ENCODE measurements at places on chromosomes 5 and 9.

GRCh38 chr9:130824643-130825350 is 10.3 kb upstream of the ABL1 start:
- no peak for DNase-seq

DNA sequence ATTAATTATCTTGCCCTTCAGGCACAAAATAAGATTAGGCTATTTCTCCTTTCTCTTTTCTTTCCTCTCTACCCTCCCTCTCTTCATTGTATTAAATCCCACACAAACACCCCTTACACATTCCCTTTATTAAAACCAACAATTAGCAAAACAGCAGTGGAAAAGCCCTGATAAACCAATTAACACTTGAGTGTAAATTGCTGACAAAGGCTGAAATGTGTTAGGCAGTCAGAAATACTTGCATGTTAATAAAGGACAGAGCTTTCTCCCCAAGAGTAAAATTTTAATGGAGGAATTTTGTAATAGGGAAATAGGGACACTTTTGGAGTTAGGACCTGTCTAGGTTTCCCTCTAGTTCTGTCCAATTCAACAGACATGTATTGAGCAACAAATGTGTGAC is 370.9 kb downstream of the MRPS30 start:
- DNase-seq, result no peak

DNA sequence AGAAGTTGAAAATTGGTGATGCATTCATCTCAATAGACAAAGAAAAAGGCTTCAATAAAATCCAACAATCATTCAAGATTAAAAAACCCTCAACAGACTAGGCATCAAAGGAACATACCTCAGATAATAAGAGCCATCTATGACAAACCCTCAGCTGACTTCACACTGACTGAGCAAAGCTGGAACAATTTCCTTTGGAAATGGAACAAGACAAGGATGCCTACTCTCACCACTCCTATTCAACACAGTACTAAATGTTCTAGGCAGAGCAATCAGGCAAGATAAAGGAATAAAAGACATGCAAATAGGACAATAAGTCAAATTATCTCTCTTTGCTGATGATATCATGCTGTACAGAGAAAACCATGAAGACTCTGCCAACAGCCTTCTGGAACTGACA is 1188.1 kb downstream of the DTWD2 start:
- DNase-seq, result no peak

DNA sequence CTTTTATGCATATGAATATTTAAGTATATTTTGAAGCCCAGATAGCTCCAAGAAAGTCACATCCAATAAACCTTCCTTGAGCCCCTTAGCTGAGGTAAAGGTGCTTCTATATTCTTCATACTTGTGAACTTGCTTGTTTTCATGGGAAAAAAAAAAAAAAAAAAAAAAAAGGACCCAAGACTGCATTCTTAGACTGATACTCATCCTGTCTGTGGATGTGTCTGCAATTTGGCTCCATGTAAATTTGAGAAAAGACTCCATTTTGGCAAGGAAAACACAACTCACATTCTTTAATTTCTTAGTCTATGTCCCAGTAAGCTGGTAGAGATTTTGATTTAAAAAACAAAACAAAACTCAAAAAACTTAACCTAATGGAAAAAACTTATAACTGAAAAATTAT is 238.3 kb downstream of the FBXL17 start:
- DNase-seq, result no peak

DNA sequence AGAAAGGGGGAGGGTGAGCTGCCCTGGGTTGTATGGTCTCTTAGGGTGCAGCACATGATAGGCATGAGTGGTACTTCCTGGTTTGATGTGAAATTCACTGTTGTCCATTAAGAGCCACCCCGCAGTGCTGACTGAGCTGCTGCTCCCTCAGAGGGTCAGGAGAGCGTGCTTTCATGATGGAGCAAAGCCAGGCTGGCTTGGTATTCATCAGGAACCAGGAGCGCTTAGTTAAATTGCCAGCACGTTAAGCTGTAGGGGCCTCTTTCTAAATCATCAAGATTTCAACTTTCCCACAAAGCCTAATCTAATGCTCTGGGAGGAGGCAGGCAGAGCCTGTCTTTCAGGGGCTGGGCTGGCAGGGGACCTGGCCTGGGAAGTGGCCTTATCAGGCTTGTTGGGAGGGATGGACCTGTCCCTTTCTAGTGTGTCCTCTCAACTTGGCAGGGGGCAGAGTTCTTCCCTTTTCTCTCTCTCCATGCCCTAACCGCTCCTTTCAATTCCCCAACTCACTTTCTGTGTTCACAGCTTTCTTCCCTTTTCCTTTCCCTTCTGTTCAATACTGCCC is 7.9 kb downstream of the CYSTM1 start:
- DNase-seq, result no peak

GRCh38 chr9:126614088-126614454 is 343 bp downstream of the LMX1B start:
- DNase-seq, result no peak

DNA sequence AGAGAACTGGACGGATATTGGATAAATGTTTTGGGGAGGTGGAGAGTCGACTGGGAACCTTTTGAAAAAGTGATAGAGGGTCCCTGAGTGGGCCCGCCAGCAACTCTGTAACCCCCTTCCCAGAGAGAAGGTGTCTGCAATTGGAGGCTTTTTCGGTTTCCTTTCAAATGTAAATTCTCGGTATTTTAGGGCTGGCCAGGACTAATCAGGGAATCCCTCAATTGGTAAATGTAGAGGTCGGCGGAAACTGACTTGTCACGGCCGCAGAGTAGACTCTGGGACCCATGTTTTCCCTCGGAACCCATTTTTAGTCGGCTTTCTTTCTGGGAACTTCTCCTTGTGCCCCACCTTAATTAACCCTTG is 524 bp downstream of the CCNB1 start:
- DNase-seq, result no peak

- DNase-seq, result no peak
These were observed 35.9 kb upstream of the NANS start for GRCh38 chr9:98020476-98021145.

DNA sequence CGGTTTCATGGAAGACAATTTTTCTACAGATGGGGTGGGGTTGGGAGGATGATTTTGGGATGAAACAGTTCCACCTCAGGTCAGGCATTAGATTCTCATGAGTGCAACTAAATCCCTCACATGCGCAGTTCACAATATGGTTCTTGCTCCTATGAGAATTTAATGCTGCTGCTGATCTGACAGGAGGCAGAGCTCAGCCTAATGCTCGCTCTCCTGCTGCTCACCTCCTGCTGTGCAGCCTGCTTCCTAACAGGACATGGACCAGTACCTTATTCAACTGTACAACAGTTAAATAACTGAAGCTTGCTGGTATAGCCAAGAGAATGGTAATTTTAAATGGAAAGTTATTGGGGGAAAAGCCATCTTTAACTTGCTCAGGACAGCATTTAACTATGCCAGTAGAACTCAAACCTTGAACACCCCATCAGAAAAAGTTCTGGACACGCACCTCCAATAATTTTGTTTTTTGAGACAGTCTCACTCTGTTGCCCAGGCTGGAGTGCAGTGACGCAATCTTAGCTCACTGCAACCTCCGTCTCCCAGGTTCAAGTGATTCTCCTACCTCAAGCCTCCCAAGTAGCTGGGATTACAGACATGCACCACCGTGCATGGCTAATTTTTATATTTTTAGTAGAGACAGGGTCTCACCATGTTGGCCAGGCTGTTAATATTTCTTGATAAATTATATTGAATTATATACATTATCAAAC is 27.7 kb downstream of the HMGCR start:
- DNase-seq, result no peak

- DNase-seq, result no peak
These were observed 48.3 kb downstream of the DAP start for GRCh38 chr5:10712574-10713366.

GRCh38 chr5:40401284-40402006 is 278.3 kb upstream of the PTGER4 start:
- no peak for DNase-seq

DNA sequence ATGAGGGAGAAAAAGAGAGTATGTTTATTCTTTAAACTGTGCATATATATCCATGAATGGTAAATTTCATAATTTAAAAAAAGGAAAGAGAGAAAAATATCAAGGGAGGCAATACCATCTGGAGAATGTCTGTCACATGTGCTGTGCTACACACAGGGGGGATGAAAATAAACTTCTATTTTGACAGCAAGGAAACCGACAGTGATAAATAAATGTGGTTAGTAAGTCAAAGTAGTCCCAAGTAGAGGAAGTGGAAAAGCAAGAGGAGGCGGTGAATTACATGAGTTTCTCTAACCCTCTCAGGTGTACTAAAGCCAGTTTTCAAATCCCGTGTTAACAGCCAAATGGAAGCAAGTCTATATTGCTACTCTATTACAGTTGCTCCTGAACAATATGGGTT is 83.3 kb downstream of the ICE1 start:
- no peak for DNase-seq

- no peak for DNase-seq
These were observed 3.9 kb downstream of the NR2F1 start for GRCh38 chr5:93586736-93587596.

DNA sequence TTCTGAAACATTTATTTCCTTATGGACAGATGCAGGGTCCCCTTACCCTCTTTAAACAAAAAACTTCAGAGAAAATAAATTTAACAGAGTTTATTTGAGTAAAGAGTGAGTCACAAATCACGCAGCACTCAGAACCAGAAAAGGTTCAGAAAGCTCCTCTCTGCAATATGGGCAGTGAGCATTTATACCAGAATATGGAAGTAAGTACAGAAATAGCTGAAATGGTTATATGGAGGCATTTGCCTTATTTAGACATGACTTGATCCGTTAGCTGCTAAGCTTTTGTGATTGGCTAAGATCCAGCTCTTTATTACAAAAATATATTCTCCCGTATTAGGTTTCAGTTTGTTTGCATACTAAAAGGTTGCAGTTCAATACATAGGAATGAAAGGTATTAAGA is 1554.1 kb downstream of the EFNA5 start:
- no peak for DNase-seq

DNA sequence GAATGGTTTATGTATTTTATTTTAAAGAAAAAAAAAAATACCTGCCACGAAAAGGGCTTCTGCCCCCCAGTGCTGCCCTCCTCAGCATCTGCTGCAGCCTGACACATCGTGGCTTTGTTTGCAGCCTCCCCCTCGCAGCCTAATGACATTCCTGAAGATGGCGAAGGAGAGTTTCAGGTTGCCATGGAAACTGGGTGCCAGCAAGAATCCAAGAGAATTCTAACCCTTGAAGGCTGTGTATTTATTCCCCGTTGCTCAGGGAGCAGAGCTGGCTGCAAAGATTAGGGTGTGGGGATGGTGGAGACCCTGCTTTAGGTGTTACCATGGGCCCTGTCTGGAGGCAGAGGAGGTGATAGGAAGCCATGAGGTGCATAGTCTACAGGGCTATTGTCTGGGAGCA is 126.6 kb downstream of the NSG2 start:
- no peak for DNase-seq

DNA sequence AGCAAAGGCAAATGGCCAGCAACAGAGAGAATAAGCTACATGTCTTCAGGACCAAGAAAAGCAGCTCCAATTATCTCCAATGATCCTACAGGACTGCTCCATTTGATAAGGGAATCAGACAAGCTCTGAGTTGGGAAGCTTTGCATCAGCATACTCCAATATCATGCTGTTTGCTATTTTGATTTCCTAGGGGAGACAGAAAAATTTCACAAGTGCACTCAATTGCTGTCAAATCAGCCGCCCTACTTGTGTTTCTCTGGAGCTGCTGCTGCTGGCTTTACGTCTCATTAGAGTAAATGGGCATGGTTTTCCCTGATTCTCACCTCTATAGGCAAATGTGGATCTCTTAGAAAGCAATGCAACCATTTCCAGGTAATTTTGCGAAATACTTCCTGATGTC is 201.7 kb downstream of the PRELID2 start:
- DNase-seq, result no peak

DNA sequence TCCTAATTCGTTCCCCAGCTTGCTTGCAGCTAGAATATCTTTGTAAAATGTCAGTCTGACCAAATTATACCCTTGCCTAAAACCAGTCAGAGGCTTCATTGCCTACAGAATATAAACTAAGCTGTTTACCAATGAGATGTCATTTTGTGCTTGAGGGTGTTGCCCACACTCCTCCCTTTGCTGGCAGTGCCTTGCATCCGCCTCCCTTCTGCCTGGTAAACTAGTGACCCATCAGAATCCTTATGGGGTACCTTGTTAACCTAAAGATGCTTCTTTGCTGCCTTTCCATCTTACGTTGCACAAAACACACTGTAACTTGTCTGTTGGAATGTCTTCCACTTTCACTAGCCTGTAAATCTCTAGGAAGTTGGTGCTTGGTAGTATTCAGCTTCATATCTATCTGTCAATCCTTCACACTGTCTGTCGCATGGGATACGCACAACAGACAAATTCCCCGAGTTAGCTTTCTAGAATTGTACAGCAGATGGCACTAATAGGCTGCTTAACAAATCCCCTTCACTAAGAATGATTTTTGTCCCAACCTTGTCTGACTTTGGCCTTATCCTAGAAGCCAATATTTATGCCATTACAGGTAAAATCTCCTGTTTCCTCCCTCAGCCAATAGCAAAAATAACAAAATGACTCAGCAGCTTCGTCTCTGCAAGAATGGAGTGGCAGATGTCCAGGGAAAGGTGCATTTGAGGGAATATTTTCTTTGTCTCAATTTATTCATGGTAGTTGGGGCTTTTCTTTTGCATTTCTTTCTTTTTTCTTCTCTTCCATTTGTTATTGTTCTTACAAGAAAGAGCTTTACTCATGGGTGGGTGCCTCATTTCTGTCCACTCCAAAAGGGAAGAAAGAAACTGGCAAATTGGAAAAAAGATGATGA is 3.0 kb downstream of the NUDT2 start:
- DNase-seq, result peak; percentile 23

- no peak for DNase-seq
These were observed 167.5 kb downstream of the HSPA4 start for GRCh38 chr5:133219296-133219695.

DNA sequence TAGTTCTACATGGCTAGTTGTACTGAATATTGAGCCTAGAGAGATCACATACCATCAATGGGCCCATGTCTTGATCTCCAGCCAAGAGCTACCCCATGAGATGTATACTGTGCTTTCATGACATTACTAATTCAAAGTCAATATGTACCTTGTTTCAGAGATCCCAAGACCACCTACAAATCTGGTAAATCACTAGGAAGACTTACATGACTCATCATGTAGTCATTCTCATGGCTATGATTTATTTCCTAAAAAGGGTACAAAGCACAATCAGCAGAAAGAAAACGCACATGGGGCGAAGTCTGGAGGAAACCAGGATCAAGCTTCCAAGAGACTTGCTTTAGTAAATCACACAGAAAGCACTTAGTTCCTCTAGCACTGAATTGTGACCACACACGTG is 103.0 kb downstream of the PCSK5 start:
- DNase-seq, result peak; percentile 12

GRCh38 chr9:89896806-89897340 is 292.1 kb downstream of the GADD45G start:
- DNase-seq, result no peak

DNA sequence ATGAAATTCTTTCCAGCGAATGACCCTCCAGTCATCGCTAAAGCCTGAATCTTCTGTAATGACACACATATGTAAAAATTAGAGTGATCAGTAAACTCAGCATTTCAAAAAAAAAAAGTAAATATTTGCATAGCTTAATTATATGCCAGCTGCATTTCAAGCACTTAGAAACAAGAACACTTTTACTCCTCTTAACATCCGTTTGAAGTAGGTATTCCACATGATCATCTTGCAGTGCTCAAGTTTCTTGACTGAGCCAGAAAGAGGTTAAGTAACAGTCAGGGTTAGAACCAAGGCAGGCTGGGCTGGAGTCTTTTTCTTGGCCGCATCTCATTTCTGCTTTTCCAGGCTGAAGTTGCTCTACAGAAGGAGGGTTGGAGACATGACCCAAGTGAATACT is 27.6 kb downstream of the EGFLAM start:
- no peak for DNase-seq

Data from LoVo (cell line).